Esophagus mucosa (tissue), 1 donor: ENCODE measurements at places on chromosomes 7 and 10.

GRCh38 chr10:99395750-99396445 lies 34.5 kb downstream of the GOT1 start:
- no peak for ATAC-seq

GRCh38 chr10:17780727-17781126 lies 28.4 kb upstream of the MRC1 start:
- no peak for ATAC-seq

GRCh38 chr7:29995652-29996051 lies 6.1 kb upstream of the SCRN1 start:
- no peak for ATAC-seq

GRCh38 chr7:129924602-129925001 lies 28.2 kb downstream of the UBE2H start:
- ATAC-seq: no peak

DNA sequence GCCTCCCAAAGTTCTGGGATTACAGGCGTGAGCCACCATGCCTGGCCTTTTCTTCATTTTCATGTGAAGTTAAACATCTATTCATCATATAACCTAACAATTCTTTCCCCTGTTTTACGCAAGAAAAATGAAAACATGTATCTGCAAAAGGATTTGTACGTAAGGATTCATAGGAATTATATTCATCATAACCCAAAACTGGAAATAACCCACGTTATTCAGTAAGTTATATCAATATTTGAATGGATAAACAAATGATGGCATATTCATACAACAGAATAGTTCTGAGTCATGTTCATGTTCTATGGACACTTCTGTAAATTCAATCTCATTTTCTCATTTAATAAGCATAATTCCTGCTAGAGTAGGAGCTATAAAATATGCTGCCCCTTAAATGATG lies 35.2 kb upstream of the CAV2 start:
- ATAC-seq: no peak

DNA sequence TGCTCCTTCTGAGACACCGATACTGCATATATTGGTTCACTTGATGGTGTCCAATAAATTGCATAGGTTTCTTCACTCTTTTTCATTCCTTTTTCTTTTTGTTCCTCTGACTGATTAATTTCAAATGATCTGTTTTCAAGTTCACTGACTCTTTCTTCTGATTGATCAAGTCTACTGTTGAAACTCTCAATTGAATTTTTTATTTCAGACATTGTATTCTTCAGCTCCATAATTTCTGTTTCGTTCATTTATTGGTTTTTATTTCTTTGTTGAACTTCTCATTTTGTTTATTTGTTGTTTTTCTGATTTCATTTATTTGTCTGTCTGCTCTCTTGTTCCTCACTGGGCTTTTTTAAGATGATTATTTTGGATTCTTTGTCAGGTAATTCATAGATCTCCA lies 13.6 kb downstream of the CASP7 start:
- ATAC-seq: no peak

- ATAC-seq: no peak
These were observed 103.9 kb upstream of the TNS3 start for GRCh38 chr7:47685712-47686376.

GRCh38 chr10:44939691-44940401 lies 19.8 kb upstream of the RASSF4 start:
- no peak for ATAC-seq

DNA sequence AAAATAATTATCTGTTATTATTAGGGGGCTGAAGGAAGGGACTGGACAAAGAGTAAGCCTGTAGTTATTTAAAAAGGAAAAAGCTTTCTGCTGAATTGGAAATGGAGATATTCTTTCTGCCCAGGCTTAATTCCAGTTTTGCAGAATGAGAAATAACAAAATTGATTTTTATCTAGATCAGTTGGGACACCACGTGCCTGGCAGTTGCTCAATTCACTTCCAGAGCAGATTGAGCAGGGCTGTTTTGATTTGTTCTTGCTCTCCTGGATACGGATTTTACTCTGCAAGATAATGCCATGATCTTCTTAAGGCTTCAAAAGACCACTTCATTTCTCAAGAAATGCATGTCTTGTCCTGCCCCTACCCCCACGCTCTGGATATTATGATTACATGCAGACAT lies 524.3 kb downstream of the TCERG1L start:
- ATAC-seq: no peak

DNA sequence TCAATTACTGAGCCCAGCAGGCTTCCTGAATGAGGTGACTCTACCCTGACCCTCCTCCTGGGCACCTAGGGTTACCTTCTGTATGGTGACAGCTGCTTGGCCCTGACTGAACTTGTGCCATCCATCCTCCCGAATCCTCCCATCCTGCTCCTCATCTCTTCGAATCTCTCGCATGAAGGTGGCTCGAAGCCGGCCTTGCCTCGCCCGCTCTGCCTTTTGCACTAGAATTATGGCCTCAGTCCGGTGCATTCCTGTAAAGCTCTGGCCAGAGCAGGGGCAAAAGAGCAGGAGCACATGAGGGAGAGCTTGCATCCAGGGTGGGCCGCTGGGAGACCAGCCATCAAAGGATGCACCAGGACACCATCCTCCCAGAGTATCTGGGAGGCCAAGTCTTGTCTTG lies 7.5 kb downstream of the H2BK1 start:
- no peak for ATAC-seq

GRCh38 chr10:20254078-20254477 lies 437.8 kb downstream of the PLXDC2 start:
- ATAC-seq: no peak

- no peak for ATAC-seq
These were observed 167.5 kb downstream of the ITGB1 start for GRCh38 chr10:32790483-32790882.

DNA sequence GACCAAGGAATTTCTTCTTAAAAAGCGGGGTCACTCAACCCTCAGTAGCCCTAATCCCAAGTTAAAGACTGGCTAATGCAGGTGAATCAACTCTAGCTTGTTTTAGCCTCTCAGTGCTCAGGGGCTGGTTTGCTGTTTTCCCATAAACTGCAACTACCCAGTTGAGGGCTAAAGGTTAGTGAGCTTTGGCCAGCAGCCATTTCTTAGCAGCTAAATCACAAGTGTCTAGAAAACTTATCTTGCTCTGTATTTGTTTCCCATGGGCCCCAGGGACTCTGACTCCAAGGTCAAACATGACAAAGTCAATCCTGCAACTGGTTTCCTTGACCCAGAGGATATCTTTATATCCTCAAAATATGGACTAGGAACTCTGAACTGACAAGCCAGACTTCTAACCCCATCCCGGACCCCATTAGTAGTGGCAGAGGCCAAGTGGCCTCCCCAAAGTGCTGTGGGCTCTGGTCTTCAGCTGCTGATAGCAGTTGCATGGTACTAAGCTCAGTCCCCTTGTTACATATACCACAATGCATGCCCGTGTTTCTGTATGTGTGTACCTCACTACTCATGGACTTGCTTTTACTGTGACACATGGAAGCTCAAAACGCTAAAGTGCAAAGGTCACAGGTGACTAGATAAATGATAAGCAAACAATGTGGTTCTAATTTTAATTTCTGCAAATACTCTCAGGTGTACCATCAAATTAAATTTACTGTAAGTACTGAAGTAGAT lies 793.0 kb upstream of the IGFBP3 start:
- ATAC-seq: no peak

- no peak for ATAC-seq
These were observed 10.7 kb downstream of the RHEB start for GRCh38 chr7:151508991-151509390.

- peak; percentile 75 for ATAC-seq
These were observed 15.3 kb downstream of the ECHDC3 start for GRCh38 chr10:11757454-11757820.

DNA sequence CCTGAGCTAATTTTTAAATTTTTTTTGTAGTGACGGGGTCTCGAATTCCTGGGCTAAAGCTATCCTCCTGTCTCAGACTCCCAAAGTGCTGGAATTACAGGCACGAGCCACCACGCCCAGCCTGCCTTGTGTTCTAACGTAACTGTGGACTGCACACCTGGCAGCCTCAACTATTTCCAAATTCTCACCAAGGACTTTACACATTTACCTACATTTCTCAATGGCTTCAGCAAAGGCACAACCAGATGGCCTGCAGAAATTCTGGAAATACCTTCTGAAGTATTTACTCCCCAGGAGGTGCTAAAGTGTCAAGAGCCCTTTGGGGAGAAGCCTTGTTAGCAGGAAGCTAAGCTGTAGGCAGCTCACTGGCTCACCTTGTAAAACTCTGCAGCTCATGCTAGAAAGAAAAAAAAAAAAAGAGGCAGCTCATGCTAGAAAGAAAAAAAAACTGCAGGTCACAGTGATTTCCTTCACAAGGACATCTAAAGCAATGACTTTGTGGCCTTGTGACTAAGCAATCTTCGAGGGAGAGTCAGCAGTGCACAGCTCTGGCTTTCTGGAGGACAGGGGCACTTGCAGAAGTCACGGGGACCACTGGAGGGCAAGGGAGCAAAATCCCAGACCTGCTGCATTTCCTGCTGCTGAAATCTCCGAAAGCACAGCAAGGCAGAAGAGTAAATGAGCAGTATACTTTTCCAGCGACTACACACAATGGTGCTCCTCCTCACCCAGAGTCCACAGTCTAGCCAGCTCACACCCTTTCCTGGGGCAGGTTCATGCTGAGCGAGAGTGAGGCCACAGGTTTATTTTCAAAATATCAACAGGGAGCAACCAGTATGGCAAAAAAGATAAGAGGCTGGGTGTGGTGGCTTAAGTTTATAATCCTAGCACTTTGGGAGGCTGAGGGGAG lies 40.4 kb downstream of the BAIAP2L1 start:
- peak; percentile 69 for ATAC-seq

DNA sequence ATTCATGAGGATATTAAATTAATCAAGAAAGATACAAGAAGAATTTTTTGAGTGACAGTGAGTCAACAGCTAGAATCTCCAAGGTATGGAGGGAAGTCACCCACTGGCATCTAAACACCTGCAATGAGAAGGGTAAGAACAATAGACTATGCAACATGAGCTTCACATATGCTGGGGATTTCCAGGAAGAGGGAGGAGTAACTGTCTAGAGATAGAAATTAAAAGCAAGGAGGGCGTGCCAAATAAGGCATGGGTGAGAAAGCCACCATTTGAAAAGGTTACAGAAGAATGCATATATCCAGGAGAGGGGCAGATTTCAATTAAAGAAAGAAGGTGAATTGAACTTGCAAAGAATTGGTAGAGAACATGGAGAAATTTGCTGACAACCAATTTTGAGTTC lies 365.7 kb downstream of the GPR37 start:
- no peak for ATAC-seq

- ATAC-seq: no peak
These were observed 75.9 kb downstream of the BMPER start for GRCh38 chr7:33981226-33981625.

DNA sequence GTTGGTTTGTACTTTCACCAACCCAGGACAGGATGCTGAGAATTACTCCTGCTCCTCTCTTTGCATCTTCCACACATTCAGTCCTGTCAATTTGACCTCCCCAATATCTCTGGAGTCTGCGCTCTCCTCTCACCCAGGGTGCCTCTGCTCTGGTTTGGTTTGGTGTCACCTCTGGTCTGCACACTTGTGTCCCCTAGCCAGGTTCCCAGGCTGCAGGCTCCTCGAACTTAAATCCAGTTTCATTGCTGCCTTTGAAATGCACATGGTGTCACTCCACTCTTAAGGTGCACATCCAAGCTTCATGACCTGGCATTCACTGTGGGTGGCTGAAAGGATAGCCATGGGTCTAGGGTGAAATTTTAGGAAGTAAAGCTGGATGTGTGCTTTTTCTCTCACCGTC lies 271.6 kb downstream of the RPS24 start:
- no peak for ATAC-seq

DNA sequence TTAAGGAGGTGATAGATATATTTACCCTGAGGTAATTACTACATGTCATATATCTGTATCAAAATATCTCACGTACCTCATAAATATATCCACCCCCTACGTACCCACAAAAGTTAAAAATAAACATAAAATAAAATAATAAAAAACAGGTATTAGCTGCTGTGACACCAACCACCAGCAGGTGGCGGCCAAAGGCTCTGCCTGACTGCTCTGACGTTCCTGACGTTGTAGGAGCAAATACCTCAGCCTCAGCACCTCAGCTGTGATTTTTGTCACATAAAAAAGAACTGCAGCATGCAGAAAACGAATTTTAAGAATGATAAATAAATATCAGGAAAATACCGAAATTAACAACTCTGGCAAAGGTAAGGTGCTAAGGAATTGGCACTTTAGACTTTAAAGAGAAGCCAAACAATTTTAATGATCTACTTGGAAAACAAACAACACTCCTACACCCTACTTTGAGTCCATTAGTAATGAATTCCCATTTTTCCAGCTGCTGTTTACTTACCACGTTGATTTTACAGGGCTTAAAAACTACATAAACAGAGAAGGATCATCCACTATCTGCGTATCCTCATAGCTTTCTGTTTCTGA lies 125.4 kb upstream of the TARP start:
- ATAC-seq: no peak

DNA sequence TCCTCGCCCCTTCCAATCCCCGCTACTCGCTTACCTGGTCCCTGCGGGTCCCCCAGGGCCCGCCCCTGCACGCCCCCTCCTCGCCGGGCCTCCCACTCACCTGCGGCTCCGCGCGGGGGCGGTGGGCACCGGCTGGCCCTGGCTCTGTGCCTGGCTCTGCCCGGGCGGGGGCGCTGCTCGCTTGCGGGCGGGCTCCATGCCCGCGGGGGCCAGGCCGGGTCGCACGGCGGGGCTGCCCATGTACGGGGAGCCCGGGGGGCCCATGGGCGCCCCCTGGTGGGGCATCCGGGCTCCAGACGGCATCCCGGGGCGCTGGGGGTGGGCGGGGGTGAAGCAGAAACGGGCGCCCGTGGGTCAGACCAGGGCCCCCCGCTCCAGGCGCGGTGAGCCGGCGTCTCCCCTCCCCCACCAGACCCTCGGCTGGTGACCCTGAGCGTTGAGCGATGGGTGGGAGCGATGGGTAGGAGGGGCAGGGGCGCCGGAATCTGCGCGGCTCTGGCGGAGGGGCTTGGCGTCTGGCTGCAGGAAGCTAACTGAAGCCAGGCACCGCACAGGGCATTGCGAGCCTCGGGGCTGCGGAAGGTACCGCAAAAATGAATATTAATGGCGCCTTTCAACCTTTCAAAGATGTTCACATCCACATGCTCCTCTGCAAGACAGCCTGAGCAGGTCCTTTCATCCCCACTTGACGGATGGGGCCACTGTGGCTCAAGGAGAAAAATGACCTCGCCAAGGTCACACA lies 3.0 kb downstream of the SMARCD3 start:
- peak; percentile 3 for ATAC-seq

DNA sequence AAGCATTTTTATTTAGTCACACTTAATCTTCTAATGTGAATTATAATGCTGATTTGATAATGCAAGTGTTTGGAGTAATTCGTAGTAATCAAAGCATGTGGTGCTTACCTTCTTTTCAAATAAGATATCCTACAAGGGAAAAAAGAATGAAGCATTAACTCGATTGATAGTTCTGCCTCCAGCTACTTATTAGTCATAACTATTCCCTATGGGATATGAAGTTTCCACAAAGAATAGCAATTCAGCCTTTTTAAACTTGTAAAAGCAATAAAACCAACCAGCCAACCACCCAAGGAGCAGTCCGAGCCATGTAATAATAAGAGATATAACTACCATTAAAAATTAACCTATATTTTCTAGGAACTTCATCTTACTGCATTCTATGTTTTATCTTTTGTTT lies 11.6 kb downstream of the COL28A1 start:
- ATAC-seq: no peak

- ATAC-seq: no peak
These were observed 181.7 kb upstream of the GDF10 start for GRCh38 chr10:47118326-47118725.
